ENCODE measurements at places on chromosomes 5 and 9. TPM values are rescaled to one million over a fixed set of nuclear protein-coding genes. Genes with fewer than 3 reads are reported as not detected.

INSL6 gene
- total RNA-seq: not detected

DNA sequence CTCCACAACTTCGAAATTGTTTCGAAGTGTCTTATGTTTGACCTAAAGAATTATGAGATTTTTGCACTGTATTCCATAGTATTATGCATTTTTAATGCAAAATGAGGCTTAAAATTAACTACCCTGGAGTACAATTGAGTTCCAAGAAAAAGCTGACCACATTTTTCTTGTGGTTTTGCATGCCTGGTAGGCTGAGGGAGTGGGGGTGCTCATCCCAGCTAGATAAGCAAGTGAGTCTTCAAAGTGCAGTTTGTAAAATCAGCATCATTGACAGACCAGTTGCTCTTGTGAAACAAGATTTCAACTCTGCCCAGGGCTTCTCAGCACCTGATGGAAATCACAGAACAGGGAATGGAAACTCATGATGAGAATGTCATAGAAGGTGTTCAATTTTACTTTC lies 17.0 kb upstream of the NDUFS4 start:
- no peak for DNase-seq

DNA sequence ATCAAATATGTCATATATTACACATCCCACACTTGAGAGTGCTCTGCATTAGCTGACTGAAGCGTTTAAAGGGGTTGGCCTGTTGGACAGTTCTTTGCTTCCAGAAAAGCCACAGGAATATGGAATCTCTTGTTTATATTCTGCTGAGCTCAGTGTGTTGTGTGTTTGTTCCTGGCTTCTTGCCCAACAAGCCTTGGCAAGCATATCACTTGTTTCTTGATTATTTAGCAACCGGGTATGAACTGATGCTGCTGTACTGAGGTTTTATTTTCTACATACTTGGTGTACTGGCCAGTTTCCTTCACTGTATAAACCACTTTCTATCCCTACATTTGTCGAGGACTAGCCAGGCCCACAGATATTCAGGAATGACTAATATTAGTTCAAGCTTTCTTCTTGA lies 378.9 kb downstream of the KCTD16 start:
- no peak for DNase-seq

GRCh38 chr9:97474372-97474925 lies 27.0 kb upstream of the TMOD1 start:
- no peak for DNase-seq

DNA sequence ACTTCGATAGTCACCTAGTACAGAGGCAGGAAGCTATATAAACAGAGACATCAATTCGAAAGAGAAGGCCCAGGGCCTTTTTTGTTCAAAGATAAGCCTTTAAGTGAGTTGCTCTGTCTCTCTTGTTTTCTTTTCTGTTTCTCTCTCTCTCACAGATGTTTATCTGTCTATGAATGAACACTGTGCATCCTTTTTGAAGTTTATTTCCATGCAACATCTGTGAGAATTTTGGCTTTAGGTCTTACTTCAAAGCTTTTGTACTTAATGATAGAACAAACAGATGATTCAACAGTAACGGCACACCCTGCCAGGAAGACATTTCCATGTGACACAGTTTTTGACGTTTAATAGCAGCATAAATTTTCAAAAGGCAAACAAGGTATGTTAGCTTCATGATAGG lies 1413.1 kb upstream of the CDH6 start:
- no peak for DNase-seq

All from activated CD4-positive, alpha-beta T cell treated with anti-CD3 and anti-CD28 coated beads for 36 hours (primary cell).